ENCODE measurements at places on chromosomes 1 and 21.
A peak's percentile ranks its signal among the peaks of the same experiment; 100 is the strongest.

GRCh38 chr21:42475036-42475435, 21.0 kb downstream of the RSPH1 start:
- no peak for DNase-seq

DNA sequence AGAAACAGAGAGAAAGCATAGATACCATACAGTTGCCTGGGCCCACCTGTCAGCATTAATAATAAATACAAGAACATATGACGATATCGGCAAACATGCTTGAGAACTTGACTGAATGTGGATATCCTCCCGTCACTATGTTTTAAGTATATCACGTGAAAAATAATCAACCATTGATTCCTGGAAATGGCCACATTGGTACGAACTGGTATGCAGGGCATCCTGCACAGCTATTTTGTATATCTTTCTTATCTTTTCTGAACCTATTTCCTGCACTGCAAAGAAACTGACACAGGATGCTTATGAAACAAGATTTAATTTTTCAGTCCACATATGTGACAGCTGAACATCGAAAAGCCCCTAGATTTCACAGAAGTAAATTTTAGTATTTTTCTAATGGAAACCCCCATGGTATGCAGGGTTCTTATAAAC, 22.8 kb upstream of the RGS1 start:
- DNase-seq: no peak

DNA sequence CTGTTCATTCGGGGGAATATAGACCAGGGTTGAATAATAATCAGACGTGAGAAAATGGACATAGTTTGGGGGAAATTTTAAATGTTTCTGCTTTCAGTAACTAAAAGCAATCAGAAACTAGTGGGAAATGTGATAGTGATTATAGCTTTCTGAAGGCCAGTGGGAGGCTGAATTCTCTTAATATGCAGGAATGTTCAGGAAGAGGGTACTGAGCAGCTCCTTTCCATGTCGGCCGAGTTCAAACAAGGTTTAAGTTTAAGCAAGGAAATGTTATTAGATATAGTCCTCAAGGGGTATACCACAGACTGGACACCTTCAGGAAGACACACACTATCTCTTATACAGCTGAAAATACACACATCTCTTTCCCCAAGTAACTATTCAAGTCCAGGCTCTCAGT, 105.5 kb downstream of the HHAT start:
- no peak for DNase-seq

GRCh38 chr1:202235856-202236837, 42.5 kb downstream of the LGR6 start:
- DNase-seq: peak; percentile 83

GRCh38 chr21:29306920-29307319, 8.2 kb downstream of the BACH1 start:
- DNase-seq: no peak

GRCh38 chr1:72284348-72285073, 2.2 kb upstream of the NEGR1 start:
- peak; percentile 52 for DNase-seq

GRCh38 chr1:8006037-8006963, 19.8 kb downstream of the ERRFI1 start:
- no peak for DNase-seq

DNA sequence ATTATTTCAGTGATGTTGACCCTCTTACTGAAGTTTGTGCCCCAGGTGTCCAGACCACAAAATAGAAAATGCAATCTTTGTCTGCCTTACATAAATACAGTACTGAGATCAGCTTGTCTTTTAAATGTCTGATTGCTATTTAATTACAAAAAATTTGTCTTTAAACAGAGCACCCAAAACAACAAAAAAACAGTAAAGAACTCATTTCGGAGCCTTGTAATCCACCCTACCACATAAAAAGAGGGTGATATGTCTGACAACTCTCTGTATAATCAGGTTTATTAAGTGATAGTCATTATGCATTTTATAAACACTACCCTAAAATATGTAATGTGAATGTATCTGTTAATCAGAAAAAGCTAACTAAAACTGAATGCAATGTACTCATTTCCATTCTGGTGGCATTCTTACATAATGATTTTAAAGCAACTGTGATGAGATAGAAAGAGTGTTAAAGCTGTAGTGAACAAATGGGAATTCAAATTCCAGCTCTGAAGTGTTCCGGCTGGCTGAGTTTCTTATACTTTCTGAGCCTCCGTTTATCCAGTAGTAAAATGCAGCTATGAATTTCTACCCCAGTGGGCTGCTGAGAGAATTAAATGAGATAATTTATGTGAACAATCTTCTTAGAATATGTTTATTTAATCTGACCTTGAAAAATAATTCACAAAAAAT, 486.6 kb downstream of the USP25 start:
- DNase-seq: no peak

GRCh38 chr21:29056005-29056404, 17.4 kb downstream of the CCT8 start:
- no peak for DNase-seq

DNA sequence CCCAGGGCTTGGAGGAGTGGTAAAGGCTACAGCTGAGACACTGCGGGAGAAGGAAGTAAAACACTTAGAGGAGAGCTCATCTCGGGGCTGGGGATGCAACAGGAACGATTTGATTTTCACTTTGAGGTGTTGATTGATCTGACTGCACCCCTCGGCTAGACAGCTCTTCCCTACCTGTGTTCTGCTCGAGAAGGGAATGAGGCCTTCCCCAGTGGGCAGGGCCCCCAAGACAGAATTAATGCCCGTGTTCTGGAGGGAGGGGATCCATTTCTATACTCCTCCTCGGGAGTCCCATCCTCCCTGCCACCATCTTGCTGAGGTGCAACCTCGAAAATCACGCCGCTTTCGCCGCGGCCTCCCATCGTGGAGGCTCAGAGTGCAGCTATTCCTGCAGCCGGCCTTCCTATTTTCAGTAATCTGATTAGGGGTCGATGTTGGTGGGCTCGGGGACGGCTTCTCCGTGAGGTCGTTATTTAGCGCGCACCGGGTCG, 2.4 kb downstream of the ATP2B4 start:
- DNase-seq: peak; percentile 35

GRCh38 chr21:37484535-37485474, 118.2 kb downstream of the DYRK1A start:
- DNase-seq: no peak

GRCh38 chr1:162407539-162407938, 4.4 kb downstream of the SH2D1B start:
- DNase-seq: no peak

- DNase-seq: no peak
These were observed 40.0 kb upstream of the IKBKE start for GRCh38 chr1:206430031-206430983.

DNA sequence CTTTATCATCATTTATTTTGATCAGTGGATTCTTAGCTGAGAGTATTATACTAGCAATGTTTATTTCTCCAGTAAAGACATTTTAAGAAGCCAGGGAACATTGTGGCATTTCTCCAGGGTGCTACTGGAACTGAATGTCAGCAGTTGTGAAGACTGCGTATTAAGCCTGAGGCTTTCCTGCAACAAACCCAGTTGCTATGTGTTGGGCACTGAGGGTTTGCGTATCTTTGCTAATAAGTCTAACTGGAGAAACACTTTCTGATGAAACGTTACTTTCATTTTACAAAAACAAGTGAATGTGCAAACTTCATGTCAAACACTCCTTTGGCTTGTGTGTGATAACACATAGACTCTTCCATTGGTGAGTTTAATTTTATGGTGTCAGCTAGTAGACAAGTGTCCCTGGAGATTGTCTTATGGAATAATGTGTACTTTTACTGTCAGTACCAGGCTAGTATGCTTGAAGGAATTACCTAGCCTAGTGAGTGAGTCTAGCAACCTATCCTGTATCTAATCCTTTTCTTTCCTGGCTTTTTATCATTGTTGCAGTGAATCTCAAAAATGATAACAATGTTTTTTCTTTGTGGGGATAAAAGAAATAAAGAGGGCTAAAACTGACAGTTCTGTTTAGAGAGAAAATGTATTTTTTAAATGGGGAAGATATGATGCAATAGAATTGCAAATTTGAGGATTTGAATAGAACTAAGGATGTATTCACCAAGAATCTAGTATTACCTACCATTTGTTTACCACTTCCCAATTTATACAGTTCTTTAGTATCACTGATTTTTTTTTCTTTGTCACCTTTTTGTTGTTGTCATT, 70.1 kb downstream of the MTR start:
- DNase-seq: no peak

DNA sequence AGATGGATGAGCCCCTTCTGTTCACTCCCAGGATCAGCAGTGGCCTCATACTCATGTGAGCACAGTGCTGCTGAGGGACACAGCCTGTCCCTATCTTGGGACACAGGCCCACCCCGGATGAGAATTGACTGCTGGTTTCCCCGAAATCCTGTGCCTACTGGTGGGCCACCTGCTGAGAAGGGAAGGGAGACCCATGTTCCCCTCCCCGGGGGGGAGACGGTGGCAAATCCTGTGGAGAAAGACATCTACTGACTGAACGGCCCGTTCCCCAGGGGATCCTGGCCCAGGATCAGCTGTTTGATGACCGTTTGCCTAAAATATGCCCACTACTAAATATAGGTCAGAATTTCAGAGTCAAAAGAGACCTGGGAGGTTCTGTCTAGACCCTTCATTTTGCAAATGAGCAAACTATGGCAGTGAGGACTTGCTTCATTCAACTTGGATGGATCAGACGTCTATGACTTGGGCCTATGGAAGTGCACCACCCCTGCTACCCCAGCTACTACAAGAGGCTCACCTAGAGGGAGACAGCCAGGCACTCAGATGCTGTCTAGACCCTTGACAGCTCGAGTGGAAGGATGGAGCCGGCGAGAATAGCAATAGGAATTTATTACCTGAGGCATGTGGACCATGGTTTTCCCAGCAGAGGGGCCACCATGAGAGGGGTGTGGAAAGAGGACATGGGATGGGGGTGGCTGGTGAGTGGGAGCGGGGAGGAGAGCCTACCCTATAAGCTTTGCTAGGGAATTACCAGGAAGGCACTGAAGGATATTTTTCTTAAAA, 15.6 kb upstream of the THEMIS2 start:
- no peak for DNase-seq

DNA sequence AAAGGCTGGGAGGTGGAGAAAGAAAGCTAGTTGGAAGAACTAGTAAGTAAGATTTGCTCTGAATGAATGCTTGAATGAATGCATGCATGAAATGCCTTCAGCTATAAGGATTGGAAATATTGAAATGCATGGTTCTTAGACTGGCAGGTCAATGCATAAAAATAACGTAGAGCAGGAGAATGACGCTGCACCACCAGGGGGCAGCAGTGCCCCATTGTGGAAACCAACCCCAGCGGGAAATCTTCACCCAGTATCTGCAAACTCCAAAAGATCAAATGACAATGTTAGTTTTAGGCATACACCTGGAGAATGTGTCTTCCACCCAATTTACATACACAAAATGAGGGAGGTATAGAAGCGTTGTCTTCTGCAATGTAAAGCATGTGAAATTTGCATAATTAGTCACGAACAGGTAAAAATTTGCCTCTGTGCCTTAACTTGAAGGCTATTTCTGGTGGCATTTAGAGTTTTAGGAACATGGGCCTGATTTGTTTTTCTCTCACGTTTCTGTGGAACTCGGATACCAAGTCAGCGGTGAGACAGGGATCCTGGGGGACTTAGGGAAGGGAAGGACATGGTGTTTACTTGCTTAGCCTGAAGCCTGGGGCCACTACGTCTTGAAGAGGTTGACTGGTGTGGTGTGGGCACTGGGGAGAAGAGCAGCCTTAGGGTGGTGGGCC, 78.6 kb downstream of the HHAT start:
- peak; percentile 84 for DNase-seq

GRCh38 chr1:244802041-244802440, 33.4 kb upstream of the COX20 start:
- DNase-seq: no peak

DNA sequence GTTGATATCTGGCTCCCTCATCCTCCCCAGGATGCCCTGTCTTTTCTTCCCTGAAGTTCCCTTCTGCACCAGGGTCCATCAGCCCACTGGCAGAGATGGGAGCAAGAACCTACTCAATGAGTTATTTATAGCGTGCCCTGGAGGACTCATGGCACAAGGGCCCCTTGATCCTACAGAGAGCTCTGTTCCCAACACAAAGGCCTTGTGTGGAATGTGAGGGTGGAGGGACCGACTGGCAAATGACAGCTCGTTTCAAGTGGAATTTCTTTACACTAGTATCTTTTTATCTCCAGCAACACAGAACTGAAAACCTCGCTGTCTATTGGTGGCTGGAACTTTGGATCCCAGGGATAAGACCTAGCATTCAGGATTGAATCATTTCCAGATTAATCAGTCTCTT, 22.4 kb downstream of the CHI3L2 start:
- no peak for DNase-seq

- no peak for DNase-seq
These were observed 157.3 kb downstream of the GALNT2 start for GRCh38 chr1:230224101-230224960.

- no peak for DNase-seq
These were observed 45.0 kb upstream of the HOOK1 start for GRCh38 chr1:59769736-59770095.

GRCh38 chr1:248611883-248612414, 14.4 kb upstream of the OR2T10 start:
- peak; percentile 38 for DNase-seq

DNA sequence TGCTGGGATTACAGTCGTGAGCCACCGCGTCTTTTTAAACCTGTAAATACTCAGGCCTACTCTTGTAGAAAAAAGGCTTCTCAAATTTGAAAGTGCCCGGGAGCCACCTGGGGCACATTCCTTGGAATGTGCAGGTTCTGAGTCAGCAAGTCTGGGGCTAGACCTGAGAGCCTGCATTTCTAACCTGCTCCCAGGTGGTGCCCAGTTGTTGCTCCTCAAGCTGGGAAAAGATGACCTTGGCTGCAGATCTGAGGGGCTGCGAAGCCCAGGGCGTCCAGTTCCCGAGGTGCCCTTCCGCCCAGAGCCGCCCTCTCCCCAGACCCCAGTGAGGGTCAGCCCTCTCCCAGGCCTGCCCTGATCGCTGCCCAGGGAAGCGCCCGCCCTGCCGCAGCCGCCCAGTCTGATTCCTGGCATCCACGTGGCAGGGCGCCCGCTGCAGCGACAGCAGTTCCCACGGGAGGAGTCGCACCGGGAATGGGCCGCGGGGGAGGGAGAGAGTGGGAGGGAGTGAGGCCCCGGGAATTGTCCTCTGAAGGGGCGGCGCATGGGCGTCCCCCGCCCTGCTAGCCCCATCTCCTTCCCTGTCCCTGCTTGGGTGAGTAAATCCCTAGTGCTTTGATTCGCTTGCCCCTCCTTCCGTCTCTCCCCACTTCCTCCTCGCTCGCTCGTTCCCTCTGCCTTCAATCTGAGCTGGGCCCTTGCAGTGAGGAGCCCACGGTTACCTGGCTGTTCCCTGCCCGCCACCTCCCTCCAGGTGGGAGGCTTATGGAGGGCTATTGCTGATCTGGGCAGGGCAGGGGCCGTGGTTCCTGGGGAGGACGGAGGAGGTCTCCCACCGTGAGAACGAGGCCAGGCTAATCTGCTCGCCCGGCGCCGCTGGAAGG, 18.8 kb upstream of the TENT5B start:
- no peak for DNase-seq

DNA sequence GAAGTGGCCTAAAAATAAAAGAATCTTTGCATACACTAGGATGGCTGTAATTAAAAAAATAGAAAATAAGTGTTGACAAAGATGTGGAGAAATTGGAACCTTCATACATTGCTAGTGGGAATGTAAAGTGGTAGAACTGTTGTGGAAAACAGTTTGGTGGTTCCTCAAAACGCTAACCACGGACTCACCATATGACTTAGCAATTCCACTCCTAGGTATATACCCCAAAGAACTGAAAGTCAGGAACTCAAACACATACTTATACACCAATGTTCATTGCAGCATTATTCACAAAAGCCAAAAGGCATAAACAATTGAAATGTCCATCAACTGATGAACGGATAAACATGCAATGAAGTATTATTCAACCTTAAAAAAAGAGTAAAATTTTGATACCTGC, 10.8 kb upstream of the HMGCL start:
- DNase-seq: no peak

- DNase-seq: no peak
These were observed 524.0 kb downstream of the LRRIQ3 start for GRCh38 chr1:73673971-73674370.
